ENCODE measurements at places on chromosomes 6 and 20.

GRCh38 chr6:9334979-9335378 is 899.6 kb upstream of the SLC35B3 start:
- DNase-seq, result no peak

GRCh38 chr20:38722683-38723016 is 1.6 kb upstream of the SLC32A1 start:
- DNase-seq, result no peak

DNA sequence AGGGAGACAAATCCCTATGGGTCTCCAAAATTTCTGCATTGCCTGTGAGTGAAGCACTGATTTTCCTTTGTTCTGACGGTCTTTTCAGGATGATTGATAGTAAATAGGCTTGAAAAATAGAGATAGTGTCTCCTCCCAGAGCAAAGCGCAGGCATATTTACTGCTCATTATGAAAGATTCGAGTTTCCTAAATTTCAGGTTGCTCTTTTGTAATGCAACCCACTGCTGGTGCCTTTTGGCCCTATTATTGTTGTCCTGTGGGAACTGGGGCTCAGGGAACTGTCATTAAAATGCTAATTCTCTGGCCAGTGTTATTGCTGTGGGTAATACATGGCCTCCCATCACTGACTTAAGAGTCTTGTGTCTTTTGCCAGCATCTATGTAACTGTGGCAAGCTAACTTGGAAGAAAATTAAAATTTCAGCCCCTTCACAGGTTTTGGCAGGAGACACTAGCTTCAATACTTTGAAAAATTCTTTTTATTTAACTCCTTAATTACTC is 754.1 kb upstream of the MAP3K7 start:
- DNase-seq, result no peak

- DNase-seq, result no peak
Measured at GRCh38 chr6:22078288-22078687, 218.5 kb downstream of the PRL start.

DNA sequence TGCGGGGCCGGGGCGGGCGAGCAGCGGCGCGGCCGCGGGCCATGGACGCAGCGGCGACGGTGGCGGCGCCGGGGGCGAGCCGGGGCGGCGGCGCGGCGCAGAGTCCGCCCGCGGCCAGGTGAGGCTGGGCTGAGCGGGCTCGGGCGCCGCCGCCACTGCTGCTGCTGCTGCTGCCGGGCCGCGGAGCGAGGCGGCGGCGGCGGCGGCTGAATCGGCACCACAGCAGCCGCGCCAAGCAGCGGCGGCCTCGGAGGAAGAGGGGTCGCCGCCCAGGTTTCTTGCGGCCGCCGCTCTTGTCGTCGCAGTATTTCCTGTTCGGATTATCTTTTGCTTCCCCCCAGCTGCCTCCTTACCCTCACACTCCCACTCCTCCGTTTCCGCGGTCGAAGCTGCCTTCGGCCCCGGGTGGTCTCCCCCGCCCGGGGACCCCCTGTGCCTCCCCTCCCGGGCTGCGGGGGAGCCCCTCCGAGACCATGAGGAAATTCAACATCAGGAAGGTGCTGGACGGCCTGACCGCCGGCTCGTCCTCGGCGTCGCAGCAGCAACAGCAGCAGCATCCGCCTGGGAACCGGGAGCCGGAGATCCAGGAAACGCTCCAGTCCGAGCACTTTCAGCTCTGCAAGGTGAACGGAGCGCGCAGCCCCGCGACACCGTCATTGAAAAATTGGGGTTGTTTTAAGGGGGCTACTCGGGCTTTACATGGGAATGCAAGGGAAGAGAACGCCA is at the start of gene STXBP5:
TSS of gene STXBP5 (plus strand) at position 358 of the 726 bp plus-strand sequence. CDS start at position 474, 116 bp downstream.
- DNase-seq, result peak; percentile 27

DNA sequence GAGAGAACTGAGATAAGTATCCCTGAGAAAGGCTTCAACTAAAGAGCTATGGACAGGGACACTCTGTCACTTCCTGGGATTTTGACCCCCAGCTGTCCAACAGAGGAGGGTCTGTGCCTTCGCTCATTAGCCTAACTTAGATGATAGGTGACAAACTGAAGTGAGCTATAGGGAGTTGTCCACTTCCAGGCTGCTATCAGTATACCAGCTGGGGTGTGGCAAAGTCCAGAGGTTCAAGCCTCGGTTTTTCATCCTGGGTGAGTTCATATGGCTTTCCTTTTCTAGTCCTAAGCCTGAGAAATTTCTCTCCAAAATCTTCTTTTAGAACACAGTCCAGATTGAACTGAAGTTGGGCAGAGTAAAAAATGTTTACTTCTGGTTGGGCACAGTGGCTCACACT is 5.9 kb upstream of the PAQR8 start:
- DNase-seq, result no peak

- DNase-seq, result no peak
Measured at GRCh38 chr6:145885431-145885830, 70.8 kb upstream of the FBXO30 start.

- DNase-seq, result no peak
Measured at GRCh38 chr6:21971541-21971940, 325.3 kb downstream of the PRL start.
